Astrocyte (in vitro differentiated cells and primary cell): ENCODE measurements at places on chromosomes 7 and 10.

GRCh38 chr10:107807836-107808235 lies 643.3 kb upstream of the SORCS1 start:
- no peak overlapping the region for H3K4me3 ChIP-seq
- H3K27me3 ChIP-seq, result no peaks in the 10 kb centered on the region
- no peak overlapping the region for H3K27ac ChIP-seq
- no peak for DNase-seq
- H3K36me3 ChIP-seq, result no peaks in the 10 kb centered on the region
- H3K4me1 ChIP-seq, result no peaks in the 10 kb centered on the region

DNA sequence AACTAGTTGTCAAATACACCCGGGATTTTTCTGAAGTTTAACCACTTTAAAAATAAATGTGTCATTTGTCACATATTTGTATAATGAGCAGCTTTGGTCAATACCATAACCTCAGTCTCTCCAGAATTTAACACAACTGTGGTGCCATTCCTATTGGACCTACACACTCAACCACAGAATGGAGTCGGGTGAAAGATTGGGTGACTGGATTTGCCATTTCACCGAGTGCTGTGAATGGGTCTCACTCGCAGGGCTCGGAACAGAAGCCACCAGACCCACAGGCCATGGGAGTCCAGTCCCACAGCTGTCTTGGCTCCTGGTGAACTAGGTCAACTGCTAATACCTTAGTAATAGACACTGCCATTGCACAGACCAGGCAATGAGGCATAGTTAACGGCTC lies 298.4 kb downstream of the CCDC3 start:
- peaks cover 59% of the 10 kb centered on the region for H3K4me1 ChIP-seq
- H3K27ac ChIP-seq, result peak overlapping the region; percentile 82
- H3K36me3 ChIP-seq, result no peaks in the 10 kb centered on the region

GRCh38 chr10:74297389-74298080 lies 146.5 kb downstream of the ADK start:
- H3K36me3 ChIP-seq, result no peaks in the 10 kb centered on the region
- no peak for DNase-seq
- peaks cover 17% of the 10 kb centered on the region for H3K4me1 ChIP-seq
- H3K4me3 ChIP-seq, result no peak overlapping the region
- no peaks in the 10 kb centered on the region for H3K27me3 ChIP-seq
- H3K27ac ChIP-seq, result no peak overlapping the region

GRCh38 chr10:7457478-7458316 lies 46.9 kb upstream of the SFMBT2 start:
- H3K4me3 ChIP-seq, result no peak overlapping the region
- no peaks in the 10 kb centered on the region for H3K4me1 ChIP-seq
- no peaks in the 10 kb centered on the region for H3K36me3 ChIP-seq
- DNase-seq, result peak; percentile 6
- no peaks in the 10 kb centered on the region for H3K27me3 ChIP-seq
- H3K27ac ChIP-seq, result no peak overlapping the region

GRCh38 chr10:124318076-124318475 lies 100.6 kb downstream of the OAT start:
- H3K27me3 ChIP-seq, result no peaks in the 10 kb centered on the region
- H3K27ac ChIP-seq, result no peak overlapping the region
- no peaks in the 10 kb centered on the region for H3K4me1 ChIP-seq

DNA sequence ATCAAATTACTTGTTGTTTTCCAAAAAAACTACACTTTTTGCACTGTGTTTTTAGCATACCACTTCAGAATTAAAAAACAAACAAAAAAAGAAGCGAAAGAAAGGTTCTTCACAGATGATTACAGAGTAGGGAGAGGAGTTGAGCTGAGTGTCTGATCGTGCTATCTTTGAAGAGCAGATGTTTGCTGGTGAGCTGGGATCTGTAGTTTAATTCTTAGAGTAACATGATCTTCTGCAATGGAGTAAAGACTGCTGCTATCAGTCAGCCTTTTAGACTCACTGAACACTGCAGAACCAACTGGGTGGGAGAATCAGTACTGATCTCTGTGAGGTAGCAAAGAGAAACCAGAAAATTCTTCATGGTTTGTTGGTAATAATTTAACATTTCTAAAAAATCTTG lies 1197.8 kb upstream of the SORCS1 start:
- no peak for DNase-seq
- no peaks in the 10 kb centered on the region for H3K27me3 ChIP-seq
- no peaks in the 10 kb centered on the region for H3K36me3 ChIP-seq
- no peak overlapping the region for H3K4me3 ChIP-seq
- H3K27ac ChIP-seq, result no peak overlapping the region

GRCh38 chr10:2214092-2214491 lies 476.8 kb upstream of the ADARB2 start:
- no peak overlapping the region for H3K4me3 ChIP-seq
- peak; percentile 95 for DNase-seq
- H3K27ac ChIP-seq, result peak overlapping the region; percentile 36
- no peaks in the 10 kb centered on the region for H3K27me3 ChIP-seq
- no peaks in the 10 kb centered on the region for H3K36me3 ChIP-seq
